ENCODE measurements at places on chromosomes 2 and 18.

GRCh38 chr18:23398401-23398800 is 54.7 kb upstream of the RIOK3 start:
- DNase-seq = no peak

DNA sequence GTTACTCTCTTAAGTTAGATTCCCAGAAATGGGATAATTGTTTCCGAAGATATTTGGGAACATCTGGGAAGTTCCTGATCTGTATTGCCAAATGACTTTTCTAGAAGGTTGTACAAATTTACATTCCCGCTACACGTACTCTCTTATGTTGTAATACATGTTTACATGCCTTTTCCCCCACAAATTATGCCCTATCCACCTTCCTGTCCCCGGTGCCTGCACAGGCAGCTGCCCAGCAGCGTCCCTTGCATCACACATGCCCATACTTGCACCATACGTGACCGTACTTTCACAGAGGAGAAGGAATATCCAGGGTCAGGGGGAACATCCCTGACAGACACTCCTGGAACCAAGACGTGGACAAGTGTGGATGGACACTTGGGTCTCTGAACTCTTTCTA is 24.2 kb upstream of the KLF11 start:
- no peak for DNase-seq

GRCh38 chr2:84338069-84338468 is 121.0 kb downstream of the SUCLG1 start:
- no peak for DNase-seq

DNA sequence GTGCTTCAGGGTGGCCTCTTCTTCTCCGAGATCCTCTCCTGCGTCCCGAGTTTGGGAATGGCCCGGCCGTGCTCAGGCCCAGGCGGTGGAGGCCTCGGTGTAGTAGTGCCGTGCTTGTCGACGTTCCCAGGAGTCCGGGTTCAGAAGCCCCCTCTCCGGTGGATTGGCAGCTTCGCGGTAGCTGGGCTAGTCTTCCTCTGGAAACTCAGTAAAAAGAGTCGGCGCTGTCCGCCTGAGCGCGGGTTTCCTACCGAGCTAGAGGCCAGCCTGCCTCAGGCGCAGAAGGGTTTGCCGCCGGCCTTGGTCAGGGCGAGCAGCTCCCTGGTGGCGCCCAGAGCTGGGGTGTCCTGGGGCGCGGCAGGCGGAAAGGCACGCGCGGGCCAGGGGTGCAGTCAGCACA is 3.2 kb downstream of the RALBP1 start:
- no peak for DNase-seq

DNA sequence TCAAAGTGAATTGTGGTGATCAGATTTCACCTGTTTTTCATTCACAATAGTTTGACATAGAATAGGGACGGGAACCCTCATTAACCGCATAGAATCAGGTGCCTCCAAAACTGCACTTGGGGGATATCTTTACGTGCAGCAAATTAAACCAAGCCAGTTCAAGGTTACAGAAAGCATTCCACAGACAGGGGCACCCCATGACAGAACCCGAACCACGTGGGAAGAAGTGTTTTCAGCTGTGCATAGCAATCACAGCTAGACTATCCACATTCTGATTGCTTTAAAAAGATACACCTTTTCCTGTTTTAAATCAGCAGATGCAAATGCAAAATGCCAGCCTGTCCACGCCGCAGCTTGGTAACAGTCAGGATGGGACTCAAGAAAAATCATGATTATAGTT is 205.8 kb downstream of the ANAPC1 start:
- no peak for DNase-seq

GRCh38 chr2:12948961-12949353 is 232.2 kb downstream of the TRIB2 start:
- DNase-seq = no peak

- no peak for DNase-seq
Measured at GRCh38 chr18:74654638-74655037, 57.0 kb downstream of the ZNF407 start.

- no peak for DNase-seq
Measured at GRCh38 chr2:105736145-105736544, 8.6 kb upstream of the NCK2 start.

DNA sequence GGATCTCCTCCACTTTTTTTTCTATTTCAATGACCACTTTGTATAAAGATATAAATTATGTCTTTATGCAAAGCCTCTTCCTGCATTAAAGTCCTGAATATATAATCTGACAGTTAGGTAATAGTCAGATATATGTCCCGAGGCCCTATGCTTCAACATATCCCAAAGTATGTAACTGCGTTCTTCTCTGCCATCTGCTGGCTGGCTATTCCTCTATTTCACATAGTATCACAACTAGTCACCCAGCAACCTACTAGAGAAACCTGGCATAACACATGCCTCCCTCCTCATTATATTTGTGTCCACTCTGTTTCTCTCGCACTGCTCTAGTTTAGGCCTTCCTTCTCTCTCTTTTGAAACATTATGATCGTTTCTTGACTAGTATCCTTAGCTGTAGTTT is 640.8 kb downstream of the DPP10 start:
- DNase-seq = no peak

GRCh38 chr2:161766334-161766733 is 142.1 kb downstream of the SLC4A10 start:
- DNase-seq = no peak

- no peak for DNase-seq
Measured at GRCh38 chr18:11037533-11038240, 111.7 kb downstream of the PIEZO2 start.

- DNase-seq = no peak
Measured at GRCh38 chr2:210203558-210203957, 21.7 kb downstream of the ACADL start.

- DNase-seq = no peak
Measured at GRCh38 chr2:145484448-145485097, 964.7 kb upstream of the ZEB2 start.

DNA sequence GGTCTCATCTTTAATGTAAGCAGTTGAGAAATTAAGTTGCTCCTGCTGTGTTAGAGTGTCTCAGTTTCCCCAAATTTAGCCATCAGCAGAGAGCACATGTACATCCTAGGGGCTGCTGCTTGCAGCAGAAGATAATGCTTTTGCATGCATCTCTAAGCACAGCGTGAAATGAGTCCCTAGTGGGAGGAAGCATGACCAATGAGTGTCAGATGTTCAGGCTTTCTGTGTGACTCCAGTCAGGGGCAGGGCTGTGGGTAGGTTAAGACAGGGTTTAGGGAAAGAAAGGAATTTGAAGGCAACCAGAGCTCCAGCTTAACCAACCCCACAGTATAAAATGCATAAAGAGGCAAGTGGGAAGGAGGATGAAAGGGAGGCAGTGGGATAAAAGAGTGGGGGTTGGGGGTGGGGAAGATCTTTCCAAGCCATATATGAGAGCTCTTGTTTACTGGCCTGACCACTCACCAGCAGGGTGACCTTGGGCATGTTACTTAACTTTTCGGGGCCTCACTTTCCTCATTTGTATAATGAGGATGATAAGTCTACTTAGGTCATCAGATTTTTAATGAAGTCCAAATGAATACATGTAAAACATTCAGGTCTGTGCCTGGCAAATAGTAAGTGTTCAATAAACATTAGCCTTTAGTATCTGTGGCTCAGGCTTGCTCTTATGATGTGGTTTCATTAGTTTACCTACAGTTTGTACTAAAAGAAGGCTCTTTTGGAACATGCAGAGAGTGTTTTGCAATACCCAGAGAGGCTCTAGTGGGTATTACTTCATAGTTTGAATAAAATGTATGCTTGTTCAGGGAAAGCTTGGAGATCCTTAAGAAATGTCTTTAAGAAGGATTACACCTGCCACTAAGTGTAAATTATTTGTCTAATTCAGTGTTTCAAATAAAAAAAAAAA is 42.7 kb upstream of the PELI1 start:
- no peak for DNase-seq

GRCh38 chr2:127877626-127878025 is 8.1 kb downstream of the AMMECR1L start:
- no peak for DNase-seq

DNA sequence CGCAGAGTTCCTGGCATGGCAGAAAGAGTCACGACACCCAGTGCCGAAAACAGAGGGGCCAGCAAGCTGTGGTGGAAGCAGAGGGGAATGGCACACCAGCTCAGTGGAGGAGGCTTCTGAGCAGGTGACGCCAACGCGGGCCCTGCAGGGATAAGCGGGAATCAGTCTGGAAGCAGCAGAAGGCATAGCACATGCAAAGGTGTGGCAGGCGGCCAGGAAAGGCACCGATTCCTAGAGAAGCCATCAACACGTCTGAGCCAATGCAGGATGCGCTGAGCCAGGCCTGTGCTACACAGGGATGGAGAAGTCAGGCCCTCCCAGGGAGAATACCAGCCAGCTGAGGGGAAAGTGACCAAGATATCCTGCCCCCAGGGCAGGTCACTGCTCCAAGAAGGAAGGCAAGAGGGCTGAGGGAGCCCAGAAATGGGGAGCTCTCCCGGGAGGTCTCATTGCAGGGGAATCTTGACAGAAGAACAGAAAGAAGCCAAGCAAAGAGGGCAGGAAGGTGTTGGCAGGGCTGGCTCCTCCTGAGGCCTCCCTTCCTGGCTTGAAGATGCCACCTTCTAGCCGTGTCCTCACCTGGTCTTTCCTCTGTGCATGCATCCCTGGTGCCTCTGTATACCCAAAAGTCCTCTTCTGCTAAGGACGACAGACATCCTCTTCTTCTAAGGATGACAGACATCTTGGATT is 16.3 kb downstream of the TEX51 start:
- peak; percentile 75 for DNase-seq

DNA sequence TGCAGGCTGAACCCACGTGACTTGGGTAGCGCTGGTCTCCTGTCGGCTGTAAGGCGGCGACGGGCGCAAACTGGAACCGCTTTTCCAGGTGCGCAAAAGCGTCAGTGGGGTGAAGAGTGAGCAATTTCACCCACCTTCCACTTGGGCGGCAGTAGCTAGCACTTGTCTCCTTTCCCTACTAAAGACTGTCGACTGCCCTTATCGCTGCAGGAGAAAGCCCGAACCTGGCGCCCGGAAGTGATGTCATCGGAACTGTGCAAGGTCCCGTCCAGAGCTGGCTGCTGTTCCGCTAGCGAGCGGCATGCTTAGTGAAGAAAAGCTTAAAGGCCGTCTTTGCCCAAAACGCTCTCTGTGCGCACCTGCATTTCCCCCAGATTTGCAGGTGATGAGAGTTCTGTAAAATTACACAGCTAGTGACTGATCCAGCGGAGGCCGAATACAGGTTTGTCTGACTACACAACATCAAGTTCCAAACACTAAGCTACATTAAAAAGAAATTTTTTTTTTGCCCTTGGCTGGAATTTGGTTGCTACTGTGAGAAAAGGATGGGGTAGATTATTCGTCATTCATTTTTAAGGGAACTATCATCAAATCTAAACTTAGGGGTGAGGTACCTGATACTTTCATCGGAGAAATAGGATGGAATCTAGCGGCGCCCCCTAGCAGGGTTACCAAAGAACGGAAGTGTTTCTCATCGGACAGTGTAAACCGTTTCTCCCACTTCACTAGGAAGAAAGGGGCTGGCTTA is at the start of gene OSGEPL1:
OSGEPL1 (minus strand) TSS at position 242 of the 748 bp plus-strand sequence. CDS start 1,152 bp downstream, outside the sequence.
- DNase-seq = peak; percentile 79

DNA sequence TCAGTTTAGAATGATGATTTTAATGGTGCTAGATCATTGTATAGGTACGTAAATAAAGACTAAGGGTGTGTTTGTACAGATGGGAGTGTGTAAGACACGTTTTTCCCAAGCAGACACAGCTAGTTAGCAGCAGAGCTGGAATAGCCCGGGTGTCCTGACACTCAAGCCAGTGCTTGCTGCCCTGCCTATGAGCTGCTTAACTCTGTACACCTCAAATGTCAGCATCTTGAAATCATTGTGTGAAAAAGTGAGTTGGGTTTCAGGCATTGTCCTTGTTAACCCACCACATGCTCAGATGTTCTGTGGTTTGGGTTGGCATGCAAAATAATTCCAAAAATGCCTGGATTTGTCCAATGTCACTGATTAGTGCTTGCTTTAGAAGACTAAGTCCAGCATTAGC is 13.0 kb upstream of the TET3 start:
- no peak for DNase-seq

DNA sequence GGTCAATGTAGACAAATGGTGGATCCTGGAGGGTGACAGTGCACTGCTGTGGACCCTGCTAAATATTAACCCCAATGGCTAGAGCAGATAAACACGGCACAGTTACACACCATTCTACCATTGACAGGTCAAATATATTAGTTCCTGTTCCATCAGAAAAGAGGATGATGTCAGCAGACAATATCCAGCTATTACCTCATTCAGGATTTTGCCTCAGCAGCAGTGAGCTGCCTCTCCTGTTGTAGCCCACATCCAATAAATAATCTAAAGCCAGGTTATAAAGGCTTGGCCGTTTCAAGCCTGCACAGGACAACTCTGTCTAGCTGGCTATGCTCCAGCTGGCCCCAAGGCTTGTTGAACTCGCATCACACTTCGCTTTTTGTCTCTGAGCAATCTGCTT is 31.6 kb upstream of the NETO1 start:
- no peak for DNase-seq

DNA sequence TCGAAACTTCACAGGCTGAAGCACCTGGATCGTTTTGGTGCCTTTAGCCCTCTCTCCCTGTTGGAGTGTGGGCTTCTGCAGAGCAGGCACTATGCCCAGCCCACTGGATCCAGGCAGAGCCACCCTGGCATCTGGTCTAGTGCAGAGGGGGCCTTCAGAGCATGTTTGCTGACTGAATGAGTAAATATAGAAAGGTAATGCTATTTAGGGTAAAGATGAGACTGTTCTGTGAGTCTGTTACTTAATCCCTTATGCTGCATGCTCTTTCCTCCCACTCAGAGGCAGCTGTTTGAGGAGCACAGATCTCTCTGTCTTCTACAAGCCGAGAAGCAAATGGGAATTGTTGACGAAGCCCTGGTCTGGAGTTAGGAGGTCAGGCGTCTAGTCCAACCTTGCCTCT is 130.2 kb downstream of the RGPD3 start:
- no peak for DNase-seq

DNA sequence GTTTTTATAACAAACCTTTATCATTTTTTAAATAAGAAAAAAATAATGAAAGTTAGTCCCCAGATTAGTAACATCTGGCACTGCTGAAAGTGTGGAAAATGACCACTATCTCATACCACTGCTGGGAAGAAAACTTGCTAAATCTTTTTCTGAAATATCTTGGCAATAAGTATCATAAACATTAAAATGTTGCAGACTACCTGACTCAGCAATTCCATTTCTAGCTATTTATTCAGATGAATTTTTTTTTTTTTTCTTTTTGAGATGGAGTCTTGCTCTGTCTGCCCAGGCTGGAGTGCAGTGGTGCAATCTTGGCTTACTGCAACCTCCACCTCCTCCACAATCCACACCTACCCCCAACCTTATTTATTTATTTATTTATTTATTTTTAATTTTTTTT is 35.3 kb upstream of the SOS1 start:
- no peak for DNase-seq

DNA sequence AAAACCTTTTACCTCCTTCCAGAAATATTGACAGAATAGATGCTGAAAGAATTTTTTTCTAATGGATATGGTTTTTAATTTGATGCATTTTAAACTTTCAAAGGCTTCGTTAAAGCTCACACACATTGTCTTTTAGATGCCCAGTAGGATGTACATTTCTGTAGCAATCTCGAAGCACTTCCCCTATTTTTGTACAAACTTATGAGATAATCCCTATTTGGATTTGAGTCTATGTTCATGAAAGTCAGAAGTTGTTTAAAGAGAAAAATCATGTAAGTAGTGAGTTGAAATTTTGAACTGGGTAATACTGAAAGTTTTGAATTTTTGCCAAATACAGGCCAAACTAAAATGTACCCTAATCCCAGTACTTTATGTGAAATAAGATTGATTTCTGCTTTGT is 38.1 kb upstream of the MMADHC start:
- DNase-seq = no peak

- DNase-seq = no peak
Measured at GRCh38 chr2:135411646-135412045, 119.4 kb downstream of the ZRANB3 start.

GRCh38 chr2:161036926-161037325 is 123.3 kb upstream of the TANK start:
- DNase-seq = no peak
